T-helper 17 cell (primary cell): ENCODE measurements at places on chromosomes 12 and 14.

GRCh38 chr12:83827860-83828259 lies 1084.7 kb downstream of the SLC6A15 start:
- no peak for DNase-seq

GRCh38 chr12:22034709-22035506 lies 11.1 kb upstream of the CMAS start:
- DNase-seq: no peak

DNA sequence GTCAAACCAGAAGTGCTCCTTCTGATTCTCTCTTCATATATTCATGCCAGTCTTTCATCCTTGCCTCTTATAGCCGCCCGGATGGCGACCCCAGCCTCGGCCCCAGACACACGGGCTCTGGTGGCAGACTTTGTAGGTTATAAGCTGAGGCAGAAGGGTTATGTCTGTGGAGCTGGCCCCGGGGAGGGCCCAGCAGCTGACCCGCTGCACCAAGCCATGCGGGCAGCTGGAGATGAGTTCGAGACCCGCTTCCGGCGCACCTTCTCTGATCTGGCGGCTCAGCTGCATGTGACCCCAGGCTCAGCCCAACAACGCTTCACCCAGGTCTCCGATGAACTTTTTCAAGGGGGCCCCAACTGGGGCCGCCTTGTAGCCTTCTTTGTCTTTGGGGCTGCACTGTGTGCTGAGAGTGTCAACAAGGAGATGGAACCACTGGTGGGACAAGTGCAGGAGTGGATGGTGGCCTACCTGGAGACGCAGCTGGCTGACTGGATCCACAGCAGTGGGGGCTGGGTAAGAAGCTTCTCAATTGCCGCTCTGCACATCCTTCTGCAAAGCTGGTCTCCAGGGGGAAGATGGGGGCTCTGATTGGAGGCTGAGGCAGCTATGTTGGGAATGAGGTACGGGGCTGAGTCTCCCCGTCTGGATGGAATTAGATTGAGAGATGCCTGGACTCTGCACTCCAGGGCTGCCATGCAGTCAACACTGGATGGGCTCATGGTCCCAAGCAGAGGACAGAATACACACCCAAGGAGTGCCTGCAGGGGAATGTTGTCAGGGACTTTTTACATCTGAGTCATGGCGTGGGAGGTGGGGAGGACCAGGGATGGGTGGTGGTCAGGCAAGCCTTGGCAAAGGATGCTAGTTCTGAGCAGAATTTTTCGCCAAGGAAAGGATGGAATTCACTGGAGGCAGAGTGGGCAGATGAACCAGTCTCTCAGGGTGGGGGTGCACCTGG lies 1.3 kb downstream of the BCL2L2 start:
- DNase-seq: no peak

DNA sequence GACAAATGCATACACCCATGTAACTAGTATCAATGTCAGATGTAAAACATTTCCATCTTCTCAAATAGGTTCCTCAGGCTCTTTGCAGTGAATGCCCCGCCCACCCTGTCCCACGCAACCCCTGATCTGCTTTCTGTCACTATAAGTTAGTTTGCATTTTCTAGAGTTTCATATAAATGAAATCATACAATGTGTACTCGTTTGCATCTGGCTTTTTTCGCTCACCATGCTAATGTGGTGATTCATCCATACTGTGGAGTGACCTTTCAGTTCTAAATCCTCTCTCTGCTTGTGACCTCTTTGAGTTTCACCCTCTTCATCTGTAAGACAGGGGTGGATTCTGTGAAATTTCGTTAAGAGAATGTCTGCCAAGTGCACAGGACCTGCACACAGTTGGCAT lies 30.6 kb upstream of the MSI1 start:
- no peak for DNase-seq

DNA sequence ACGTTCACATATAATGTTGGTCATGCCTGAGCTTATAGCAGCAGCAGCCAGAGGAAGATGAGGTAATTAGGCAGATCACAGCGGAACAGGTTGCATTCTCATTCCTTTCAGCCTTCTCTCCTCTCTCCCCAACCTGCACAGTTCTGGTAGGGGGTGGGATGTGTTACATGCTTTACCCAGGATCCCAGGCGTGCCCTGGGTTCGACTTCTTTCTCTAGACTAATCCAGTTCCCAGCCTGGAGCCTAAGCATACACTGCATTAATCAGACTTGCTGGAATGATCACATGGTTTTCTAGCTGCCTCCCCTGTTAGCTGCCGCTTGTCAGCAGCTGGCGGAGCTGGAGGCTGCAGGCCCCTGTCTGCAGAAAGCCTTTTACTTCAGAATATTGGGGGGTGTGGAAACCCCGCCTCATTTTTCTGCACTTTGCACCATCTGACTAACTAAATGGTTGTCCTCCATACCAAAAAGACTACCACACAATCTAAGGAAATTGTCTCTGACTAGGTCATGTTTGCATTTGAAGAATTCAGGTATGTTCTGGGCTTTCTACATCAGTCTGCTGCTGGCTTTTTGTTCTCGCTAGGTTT lies 46.0 kb upstream of the EVL start:
- DNase-seq: no peak

DNA sequence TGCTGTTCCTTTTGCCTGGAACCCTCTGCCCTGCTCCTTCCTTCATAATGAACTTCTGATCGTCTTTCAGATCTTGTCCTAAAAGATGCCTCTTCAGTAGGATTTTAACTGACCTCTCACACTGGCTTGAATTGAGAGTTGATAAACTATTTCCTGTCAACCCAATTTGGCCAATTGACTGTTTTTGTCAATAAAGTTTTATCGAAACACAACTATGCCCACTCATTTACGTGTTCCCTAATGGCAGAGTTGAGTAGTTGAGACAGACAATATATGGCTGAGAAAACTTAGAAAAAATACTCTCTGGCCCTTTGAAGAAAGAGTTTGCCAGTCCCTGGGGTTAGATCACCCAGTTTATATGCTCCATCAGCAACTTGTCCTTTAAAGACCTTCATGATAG lies 171.7 kb upstream of the TBX3 start:
- DNase-seq: no peak

GRCh38 chr14:103030741-103031565 lies 26.4 kb downstream of the CDC42BPB start:
- no peak for DNase-seq

DNA sequence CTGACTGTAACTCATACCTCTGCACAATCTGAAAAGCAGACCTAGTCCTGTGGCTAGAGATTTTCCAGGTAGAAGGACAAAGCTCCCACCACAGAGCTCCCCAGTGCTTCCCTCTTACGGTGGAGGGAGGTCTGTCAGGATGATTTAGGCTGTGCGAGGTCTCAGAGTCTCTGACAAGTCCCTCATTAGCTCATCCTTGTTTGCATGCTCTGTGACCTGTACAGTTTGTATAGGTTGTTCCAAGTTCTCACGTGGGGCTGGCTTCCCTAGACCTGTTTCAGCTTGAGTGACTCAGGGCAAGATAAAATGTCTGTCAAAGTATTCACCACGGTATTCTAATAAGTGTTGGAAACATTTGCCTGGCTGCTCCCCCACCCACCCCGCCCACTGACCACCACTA lies 34.8 kb downstream of the ASCL1 start:
- DNase-seq: no peak

DNA sequence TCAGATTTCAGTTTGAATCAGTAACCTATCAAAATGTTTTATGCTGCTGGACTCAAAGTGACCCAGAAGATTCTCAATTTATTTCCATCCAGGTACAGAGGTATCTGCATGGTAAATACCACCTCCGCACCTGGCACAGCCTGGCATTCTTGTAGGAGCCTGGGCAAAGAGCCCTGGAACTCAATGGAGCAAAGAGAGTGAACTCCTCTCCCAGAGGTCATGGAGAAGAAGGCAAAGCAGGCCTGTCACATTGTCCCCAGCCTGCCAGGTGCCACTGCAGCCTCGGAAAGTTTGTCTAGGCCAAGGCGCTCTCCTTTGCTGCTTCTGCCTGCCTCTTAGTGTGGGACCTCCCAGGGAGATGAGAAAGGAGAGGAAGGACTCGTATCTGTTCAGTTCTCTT lies 319.8 kb downstream of the ZFP36L1 start:
- no peak for DNase-seq

- DNase-seq: no peak
These were observed 120.1 kb downstream of the TTC7B start for GRCh38 chr14:90695997-90696660.

DNA sequence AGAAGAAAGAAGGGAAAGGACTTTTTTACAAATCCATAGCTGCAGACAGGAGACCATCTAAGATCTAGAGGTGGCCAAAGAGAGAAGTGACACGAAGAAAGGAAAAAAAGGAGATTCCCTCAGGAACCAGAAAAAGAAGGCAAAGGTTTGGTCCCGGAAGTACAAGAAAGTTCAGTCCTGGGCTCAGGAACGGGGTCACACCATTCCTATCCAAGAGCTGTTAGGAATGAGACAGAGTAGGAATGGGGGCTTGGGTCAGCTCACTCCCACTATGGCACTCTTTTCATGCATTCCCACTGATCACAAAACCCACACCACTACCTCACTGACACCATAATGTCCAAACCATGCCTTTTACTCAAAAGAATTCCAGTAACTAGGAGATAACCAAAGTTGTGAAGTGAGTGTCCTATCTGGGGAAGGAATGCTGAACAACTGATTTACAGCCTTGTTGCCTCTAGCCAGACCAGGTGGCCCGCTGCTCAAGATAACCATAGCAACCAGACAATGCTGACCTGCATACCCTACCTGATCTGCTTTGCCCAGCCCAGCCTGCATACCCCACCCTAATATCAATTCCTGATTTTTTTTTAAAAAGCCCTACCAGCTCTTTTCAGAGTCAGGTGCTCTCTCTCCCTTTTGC lies 8.4 kb downstream of the PPP2R3C start:
- no peak for DNase-seq

DNA sequence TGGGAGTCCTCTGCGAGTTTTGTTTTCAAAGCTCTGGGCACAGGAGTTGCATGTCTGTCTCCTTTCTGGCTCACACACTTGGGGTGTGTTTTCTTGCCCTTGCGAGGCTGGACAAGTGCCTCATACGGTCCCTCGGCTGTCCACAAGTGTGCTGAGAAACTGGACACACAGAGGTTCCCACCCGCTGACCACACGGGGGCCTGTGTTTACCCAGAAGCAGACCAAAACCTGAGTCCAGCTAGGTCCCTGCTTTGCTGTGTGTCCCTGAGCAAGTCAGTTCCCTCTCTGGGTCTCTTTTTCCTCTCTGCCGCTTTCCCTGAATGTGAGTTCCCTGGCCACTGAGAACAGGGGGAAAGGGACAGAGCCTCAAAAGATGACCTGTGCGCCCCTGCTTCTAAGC lies 678 bp upstream of the OAS2 start:
- no peak for DNase-seq

- no peak for DNase-seq
These were observed 545 bp upstream of the GALNT9 start for GRCh38 chr12:132329720-132330548.
